Dermis blood vessel endothelial cell (primary cell): ENCODE measurements at places on chromosomes 6 and 20. TPM values are rescaled to one million over a fixed set of nuclear protein-coding genes. Genes with fewer than 3 reads are reported as not detected.

DNA sequence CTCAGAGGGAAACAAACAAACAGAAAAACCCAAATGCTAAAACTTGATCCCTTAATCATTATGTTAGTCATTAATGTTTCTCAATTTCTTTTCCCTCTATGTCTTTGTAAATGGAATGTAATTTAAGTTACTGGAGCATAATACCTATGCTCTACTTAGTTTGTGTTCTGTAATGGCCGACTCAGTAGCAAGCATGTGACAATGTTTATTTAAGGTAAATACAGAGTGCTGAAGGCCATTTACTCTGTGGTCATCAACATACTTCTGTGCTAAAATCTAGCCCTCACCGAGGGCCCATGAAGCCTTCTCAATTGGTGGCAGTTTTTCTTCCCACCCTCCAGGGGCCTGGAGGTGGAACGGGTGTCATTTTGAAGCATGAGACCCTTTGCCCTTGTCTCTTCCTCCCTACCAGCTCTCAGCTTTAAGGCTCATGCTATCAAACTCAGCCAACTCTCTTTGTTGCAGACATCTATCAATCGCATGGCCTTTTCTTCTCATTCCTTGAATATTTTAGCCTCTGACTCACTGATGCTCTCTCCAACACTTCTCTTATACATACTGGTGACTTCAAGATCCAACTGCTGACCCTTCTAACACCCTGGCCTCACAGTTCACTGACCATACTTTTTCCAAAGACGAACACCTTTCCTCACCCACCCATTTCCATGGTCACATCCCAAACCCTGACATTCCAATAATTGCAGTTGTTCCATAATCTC is 48.2 kb downstream of the STX7 start:
- no peak for DNase-seq

DNA sequence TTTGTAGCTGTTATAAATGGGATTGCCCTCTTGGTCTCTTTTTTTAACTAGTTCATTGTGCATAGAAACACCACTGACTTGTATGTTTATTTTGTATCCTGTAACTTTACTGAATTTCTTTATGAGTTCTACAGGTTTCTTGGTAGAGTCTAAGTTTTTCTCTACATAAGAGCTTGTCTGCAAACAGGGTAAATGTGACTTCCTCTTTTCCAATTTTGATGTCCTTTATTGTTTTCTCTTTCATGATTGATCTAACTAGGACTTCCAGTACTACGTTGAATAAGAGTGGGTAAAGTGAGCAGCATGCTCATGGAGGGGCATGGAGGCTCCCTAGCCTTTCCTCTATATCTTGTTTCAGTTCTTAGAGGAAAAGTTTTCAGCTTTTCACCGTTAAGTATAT is 3.0 kb upstream of the WFDC10A start:
- DNase-seq: no peak

Gene C20orf204
- total RNA-seq: 11.2 and 13.3 TPM in 2 replicates

- DNase-seq: peak; percentile 71
Measured at GRCh38 chr20:56343861-56344381, 14.9 kb upstream of the FAM210B start.

- no peak for DNase-seq
Measured at GRCh38 chr6:6348256-6348655, 27.8 kb upstream of the F13A1 start.

Gene DLL1
- total RNA-seq: 7.5 and 7.6 TPM in 2 replicates

DNA sequence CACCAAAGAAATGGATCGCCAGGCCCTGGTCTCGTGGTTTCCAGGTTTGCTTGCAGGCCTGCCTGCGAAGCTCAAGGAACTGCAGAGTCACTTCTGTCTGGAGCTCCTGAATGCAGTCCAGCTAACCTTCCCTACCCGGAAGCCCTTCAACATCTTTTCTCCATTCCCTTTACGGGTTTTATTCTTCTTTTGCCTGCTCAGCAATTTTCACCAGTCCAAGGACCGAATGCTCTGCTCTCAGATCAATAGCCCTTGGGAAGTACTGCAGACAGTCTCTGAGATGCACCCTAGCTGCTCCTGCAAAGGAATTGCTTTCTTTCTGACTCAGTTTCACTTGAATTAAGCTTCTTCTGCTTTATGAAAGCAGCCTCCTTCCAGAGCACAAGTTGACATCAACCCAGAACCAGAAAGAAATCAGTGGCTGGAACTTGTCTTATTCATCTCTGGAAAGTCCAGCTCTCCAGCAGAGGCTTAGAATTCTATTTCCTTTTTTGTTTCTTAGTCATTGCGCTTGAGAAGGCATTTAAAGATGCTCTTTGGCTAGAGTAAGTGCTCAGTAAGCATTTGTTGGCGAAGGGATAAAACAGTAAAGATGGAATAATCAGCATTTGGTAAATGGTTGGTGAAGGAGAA is 18.7 kb upstream of the YWHAB start:
- DNase-seq: no peak

DNA sequence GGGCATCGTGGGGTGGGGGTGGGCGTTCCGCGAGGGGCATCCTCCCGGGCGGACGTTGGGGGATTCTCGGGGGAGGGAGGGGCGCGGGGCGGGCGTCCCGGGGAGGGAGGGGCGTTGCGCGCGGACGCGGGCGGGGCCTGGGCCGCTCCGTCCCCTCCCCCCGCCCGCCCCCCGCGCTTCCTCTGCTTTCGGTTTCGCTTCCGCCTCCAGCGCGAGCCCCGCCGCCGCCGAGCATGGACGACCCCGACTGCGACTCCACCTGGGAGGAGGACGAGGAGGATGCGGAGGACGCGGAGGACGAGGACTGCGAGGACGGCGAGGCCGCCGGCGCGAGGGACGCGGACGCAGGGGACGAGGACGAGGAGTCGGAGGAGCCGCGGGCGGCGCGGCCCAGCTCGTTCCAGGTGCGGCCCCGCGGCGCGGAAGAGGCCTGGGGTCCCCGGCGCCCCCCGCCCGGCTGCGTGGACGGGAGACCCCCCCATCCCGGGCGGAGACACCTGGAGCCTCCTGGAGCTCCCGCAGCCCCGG is at the start of gene OGFR:
OGFR (plus strand) TSS at position 209 of the 528 bp plus-strand sequence; CDS start at position 234, 25 bp downstream.
- DNase-seq: peak; percentile 65

- peak; percentile 58 for DNase-seq
Measured at GRCh38 chr20:34143951-34144350, 31.9 kb upstream of the EIF2S2 start.
